ENCODE measurements at places on chromosomes 4 and X. TPM values are rescaled to one million over a fixed set of nuclear protein-coding genes. Genes with fewer than 3 reads are reported as not detected.

The LRCH2 gene
- total RNA-seq = 3.8 TPM

The UVSSA gene
- 94.6 TPM for total RNA-seq

The MAGEA6 gene
- total RNA-seq = 11.3 TPM

The TMEM31 gene
- 10.8 TPM for total RNA-seq

DNA sequence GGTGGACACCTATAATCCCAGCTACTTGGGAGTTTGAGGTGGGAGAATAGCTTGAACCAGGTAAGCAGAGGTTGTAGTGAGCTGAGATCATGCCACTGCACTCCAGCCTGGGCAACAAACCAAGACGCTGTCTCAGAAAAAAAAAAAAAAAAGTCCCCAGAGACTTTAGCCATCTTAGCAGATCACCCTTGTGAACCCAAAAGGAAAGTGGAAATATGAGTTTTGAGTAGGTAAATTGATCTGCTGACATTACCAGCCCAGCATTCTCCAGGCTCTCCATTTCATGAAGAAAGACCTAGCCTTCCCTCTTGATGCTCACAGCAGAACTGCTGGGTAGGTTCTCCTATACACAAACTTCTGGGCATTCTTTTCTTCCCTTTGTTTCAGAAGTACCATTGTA lies 24.5 kb upstream of the HNRNPD start:
- H3K27ac ChIP-seq = no peak overlapping the region
- H3K4me3 ChIP-seq = no peak overlapping the region
- no peak for DNase-seq
- no peaks in the 10 kb centered on the region for H3K27me3 ChIP-seq

DNA sequence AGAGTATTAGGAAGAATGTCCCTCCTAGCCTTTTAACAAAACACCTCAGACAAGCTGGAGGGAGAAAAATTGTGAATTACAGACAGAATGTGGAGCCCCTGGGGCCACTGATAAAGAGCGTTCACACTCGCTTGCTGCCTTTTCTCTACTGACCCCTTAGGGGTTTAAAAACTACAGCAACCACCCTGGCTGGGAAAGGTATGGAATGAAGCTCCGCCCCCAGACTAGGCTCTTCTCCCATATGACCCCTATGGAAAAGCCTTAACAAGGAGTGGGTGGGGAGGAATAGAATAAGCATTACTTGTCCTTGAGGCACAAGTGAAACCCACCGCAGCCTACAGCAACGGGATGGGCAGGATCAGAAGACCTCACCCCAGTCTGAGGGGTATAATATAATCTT lies 26.3 kb downstream of the ANKRD50 start:
- H3K27me3 ChIP-seq = no peaks in the 10 kb centered on the region
- H3K27ac ChIP-seq = peak overlapping the region; percentile 57
- H3K36me3 ChIP-seq = no peaks in the 10 kb centered on the region

- H3K4me1 ChIP-seq = no peaks in the 10 kb centered on the region
- no peaks in the 10 kb centered on the region for H3K36me3 ChIP-seq
- DNase-seq = no peak
- no peak overlapping the region for H3K4me3 ChIP-seq
- H3K27ac ChIP-seq = no peak overlapping the region
Measured at GRCh38 chr4:55879224-55879623, 25.8 kb downstream of the EXOC1 start.

DNA sequence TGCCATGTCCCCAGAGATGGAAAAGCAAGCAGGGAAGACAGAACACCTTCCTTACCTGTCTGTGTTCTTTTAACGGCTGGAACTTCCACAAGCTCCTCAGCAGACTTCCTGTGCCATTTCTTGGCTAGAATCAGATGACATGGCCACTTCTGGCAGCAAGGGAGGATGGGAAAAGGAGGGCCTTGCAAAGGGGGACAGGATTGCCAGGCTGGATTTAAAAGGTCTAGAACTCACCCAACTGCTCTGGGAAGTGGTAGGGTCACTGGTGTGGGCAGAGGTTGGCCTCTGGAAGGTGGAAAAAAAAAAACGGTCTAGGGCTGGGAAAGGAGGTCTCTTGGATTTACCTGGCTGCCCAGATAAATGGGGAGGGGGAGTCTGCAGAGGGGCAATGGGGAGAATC lies 1.6 kb upstream of the USP11 start:
- H3K27ac ChIP-seq = no peak overlapping the region
- DNase-seq = no peak
- H3K36me3 ChIP-seq = no peaks in the 10 kb centered on the region
- H3K27me3 ChIP-seq = no peaks in the 10 kb centered on the region

GRCh38 chr4:6372649-6373525 lies 99.5 kb downstream of the PPP2R2C start:
- peak; percentile 73 for DNase-seq
- H3K36me3 ChIP-seq = no peaks in the 10 kb centered on the region

- H3K36me3 ChIP-seq = no peaks in the 10 kb centered on the region
- H3K27me3 ChIP-seq = no peaks in the 10 kb centered on the region
- H3K4me3 ChIP-seq = no peak overlapping the region
- DNase-seq = no peak
- H3K4me1 ChIP-seq = no peaks in the 10 kb centered on the region
Measured at GRCh38 chrX:45852884-45853283, 652.2 kb upstream of the DIPK2B start.

GRCh38 chrX:129125122-129125914 lies 398.0 kb downstream of the SMARCA1 start:
- no peak overlapping the region for H3K4me3 ChIP-seq
- no peak for DNase-seq
- no peaks in the 10 kb centered on the region for H3K36me3 ChIP-seq
- H3K27ac ChIP-seq = no peak overlapping the region
- H3K4me1 ChIP-seq = no peaks in the 10 kb centered on the region

- no peaks in the 10 kb centered on the region for H3K27me3 ChIP-seq
- H3K27ac ChIP-seq = no peak overlapping the region
- no peak overlapping the region for H3K4me3 ChIP-seq
Measured at GRCh38 chrX:131235768-131236545, 53.1 kb downstream of the IGSF1 start.

DNA sequence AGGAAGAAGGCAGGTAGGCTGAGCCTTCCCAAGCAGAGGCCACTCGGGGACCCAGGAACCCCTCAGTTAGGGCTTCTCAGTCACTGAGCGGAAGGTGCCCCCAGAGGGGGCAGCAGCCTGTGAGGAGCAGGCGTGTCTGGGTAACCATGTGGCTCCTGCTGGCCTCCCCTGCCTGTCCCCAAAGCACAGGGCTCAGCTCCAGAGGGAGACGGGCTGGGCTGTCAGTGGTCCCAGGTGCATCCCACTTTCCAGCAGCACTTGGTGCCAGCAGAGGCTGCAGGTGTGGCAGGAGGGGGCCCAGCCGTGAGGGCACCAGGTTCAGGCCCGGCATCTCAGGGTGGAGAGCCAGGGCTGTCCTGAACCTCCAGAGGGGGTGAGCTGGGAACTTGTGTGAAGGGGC lies 22.7 kb downstream of the TACC3 start:
- H3K27me3 ChIP-seq = no peaks in the 10 kb centered on the region
- no peak overlapping the region for H3K4me3 ChIP-seq
- H3K36me3 ChIP-seq = no peaks in the 10 kb centered on the region
- no peak overlapping the region for H3K27ac ChIP-seq
- H3K4me1 ChIP-seq = no peaks in the 10 kb centered on the region

GRCh38 chr4:88022289-88022688 lies 14.9 kb downstream of the PKD2 start:
- no peak overlapping the region for H3K27ac ChIP-seq
- no peaks in the 10 kb centered on the region for H3K36me3 ChIP-seq
- H3K4me1 ChIP-seq = peaks cover 4% of the 10 kb centered on the region
- H3K27me3 ChIP-seq = no peaks in the 10 kb centered on the region

DNA sequence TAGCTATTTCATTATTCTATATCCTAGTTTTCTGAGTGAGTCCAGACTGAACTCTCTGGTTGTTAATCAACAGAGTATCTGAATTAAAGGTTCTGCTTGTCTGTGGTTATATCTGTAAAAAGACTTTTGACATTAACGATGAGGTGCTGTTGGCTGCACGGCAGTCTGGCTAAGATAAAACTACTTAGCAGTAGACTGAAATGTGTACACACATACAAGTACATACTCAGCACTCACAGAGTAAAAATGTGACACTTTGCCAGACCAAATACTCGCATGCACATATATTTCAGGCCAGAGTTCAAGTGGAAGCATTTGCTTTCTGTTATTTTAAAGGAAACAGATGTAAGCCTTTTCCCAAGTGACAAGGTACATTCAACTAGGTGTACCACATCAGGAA lies 80.5 kb downstream of the PRDM5 start:
- H3K4me1 ChIP-seq = no peaks in the 10 kb centered on the region
- no peak for DNase-seq
- no peaks in the 10 kb centered on the region for H3K36me3 ChIP-seq
- no peak overlapping the region for H3K4me3 ChIP-seq

DNA sequence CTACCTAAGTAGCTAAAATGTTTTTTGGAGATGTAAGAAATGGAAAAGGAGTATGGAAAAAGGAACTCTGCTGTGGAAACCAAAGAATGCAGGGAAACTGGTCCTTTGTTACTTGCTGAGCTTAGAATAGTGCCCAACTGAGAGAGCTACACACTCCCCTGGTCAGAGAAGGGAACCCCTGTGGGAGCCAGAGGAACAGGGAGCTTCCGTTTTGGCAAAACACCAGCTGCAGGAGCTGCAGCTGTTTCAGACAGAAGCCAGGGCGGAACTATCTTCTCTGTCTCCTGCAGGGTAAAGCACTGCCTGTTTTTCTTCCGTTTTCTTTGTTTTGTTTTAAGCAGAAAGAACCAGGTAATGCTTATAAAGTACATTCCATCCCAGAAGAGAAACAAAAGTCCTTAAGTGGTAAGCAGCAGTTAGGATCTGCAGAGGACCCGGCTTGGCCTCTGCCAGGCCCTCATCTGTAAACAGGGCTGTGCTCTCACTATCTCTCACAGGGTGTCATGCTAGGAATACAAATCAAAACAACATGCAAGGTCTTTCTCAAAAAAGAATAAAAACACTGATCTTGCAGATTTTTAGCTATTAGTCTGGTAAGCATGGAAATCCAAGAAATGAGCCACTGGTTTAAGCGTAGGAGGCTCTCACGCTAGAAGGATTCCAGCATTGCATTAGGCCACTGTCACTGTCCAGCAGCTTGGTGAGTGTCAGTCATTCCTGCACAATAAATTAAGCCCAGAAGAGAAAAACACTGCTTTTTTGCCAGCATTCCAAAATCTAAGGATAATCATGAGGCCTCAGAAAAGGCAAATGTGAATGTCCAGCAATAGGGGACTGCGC lies 76.1 kb downstream of the CHST7 start:
- H3K36me3 ChIP-seq = no peaks in the 10 kb centered on the region
- DNase-seq = peak; percentile 27
- H3K4me3 ChIP-seq = no peak overlapping the region
- no peak overlapping the region for H3K27ac ChIP-seq

- no peaks in the 10 kb centered on the region for H3K36me3 ChIP-seq
- H3K4me1 ChIP-seq = no peaks in the 10 kb centered on the region
- no peak overlapping the region for H3K4me3 ChIP-seq
- H3K27me3 ChIP-seq = no peaks in the 10 kb centered on the region
- no peak overlapping the region for H3K27ac ChIP-seq
Measured at GRCh38 chr4:76729460-76729859, 168.5 kb downstream of the SOWAHB start.

GRCh38 chrX:153381684-153382532 lies 19.2 kb downstream of the PNMA6E start:
- H3K4me3 ChIP-seq = no peak overlapping the region
- H3K27ac ChIP-seq = peak overlapping the region; percentile 11
- H3K4me1 ChIP-seq = peaks cover 7% of the 10 kb centered on the region
- peak; percentile 40 for DNase-seq
- H3K27me3 ChIP-seq = no peaks in the 10 kb centered on the region

DNA sequence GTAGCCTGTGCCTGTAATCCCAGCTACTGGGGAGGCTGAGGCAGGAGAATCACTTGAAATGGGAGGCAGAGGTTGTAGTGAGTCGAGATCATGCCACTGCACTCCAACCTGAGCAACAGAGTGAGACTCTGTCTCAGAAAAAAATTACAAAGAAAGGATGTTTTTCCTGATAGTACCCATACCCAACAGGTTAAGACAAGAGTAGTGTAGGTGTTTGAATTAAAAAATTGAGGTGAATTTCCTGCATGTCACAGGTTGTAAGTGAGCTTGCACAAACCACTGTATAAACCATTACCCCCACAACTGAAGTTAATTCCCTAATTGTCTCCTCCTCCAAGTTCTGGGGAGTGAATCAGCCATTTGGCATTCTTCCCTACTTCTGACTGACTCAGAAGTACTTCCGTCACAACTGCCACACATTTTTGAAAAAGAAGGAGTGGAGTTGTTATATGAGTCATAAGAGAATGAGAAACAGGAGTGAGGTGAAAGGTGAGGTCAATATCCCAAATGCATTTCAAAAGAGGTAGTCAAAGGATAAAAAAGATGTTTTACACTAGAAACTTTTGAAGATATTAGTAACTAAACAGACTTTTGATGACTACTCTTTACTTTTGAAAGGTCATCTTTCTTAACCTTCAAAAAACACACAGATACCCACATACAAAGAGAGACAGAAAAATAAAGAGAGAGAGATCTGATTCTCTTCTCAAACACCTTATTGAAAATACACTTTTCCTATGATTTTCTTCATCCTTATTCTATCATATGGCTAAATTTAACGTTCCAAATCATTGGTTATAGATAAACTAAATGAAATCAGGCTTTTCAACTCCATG lies 134.5 kb downstream of the BTC start:
- no peaks in the 10 kb centered on the region for H3K36me3 ChIP-seq
- H3K27ac ChIP-seq = no peak overlapping the region
- no peak for DNase-seq

DNA sequence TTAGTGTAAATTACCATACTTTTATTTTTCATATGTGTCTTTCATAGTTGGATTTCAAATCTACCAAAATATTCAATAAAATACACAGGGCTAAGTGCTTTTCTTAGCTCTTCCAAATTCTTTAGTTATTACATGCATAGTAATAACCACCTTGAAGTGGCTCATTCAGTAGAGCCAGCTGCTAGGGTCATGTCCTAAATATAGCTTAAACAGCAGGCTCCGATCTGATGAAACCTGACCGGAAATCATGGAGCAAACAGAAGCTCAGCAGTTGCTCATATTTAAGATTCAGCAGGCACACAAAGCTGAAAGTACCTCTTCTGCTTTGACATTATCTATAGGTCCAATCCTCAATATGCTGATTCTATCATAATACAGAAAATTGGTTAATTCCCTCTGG lies 1470.4 kb downstream of the ADGRL3 start:
- H3K4me3 ChIP-seq = no peak overlapping the region
- no peaks in the 10 kb centered on the region for H3K4me1 ChIP-seq
- H3K27ac ChIP-seq = no peak overlapping the region
- no peaks in the 10 kb centered on the region for H3K36me3 ChIP-seq

All from testis (tissue), 5 donors.